ENCODE measurements at places on chromosomes 12 and 14.

- DNase-seq, result peak; percentile 71
These were observed 35.9 kb upstream of the GSC start for GRCh38 chr14:94805680-94806288.

GRCh38 chr14:75205591-75205990 lies 29.2 kb upstream of the TMED10 start:
- no peak for DNase-seq

DNA sequence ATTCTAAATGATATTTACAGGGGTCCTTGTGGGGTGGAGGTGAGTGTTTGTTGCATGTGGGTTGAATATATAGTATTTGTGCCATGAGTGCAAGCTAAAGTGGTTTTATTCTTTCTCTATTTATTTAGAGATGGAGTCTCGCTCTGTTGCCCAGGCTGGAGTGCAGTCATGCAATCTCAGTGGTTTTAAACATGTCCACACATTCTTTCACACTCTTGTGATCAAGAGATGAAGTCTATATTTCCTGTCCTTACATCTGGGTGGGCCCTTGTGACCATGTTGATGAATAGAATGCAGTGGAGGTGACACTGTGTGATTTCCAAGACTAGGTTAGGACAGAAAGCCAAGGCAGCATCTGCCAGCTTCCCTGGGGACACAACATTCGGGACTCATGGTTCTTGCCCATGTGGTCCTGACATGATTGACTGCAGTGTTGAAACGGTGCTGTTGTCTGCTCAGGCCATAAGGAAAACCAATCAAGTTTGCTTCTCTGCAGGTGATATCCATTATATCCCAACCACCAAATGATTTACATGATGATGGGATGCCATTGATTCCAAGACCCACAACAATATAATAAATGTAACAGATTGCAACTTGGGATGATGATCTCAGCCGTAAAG lies 172.6 kb downstream of the SUDS3 start:
- DNase-seq, result no peak

DNA sequence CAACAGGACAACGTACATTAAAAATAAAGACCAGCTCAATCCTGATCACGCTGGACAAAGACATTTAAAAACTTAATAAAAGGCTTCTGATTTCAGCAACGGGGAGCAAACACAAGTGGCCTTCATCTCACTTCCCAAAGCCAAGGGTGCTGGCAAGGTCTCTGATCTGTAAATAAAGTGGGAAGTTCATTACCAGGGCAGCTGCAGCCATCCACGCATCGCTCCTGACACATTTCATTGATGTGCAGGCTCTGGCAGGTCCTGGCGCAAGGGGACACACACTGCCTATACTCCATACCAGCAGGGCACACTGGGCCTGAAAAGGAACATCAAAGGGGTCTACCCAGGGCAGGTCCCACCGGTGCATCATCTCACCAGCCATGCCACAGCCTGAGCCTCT lies 51.0 kb downstream of the VWF start:
- no peak for DNase-seq

GRCh38 chr12:132465269-132466190 lies 24.4 kb upstream of the FBRSL1 start:
- no peak for DNase-seq

DNA sequence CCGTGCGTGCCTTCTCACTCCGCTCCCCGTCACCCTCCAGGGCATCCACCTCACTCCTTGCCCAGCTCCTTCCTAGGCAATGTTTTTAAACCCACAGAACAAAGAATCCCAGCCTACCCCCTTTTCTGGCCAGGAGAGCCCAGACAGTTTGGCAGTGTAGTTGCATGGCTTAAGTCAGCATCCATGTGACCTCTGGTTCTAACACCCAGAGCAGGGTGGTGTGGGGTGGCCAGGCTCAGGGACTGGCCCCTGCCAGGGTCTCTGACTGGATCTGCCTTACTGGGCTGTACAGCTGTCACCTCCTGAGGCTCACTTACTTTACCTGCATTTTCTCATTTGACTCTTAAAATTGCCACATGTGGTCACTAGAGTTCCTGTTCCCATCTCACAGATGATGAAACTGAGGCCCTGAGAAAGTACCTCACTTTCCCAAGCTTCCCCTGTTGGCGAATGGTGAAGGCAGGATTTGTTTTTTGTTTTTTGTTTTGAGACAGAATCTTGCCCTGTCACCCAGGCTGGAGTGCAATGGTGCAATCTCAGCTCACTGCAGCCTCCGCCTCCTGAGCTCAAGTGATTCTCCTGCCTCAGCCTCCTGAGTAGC lies 18.3 kb downstream of the SDS start:
- no peak for DNase-seq

DNA sequence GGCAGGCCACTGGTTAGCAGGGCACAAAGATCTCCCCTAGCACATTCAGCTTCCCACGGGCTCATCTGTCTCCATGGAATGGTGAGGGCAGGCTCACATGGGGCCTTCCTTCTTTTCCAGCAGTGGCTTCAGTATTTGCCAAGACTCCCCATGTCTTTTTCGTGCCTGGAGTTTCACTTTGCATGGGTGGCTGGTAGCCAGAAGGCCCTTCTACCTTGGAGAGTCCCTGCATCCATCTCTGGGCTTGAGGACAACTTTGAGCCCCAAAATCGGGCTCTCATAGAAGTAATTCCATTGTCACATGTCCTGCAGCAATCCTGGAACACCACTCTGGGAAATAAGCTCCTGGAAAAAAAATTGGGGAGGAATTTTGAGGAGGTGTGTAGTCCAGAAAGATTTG lies 42.1 kb downstream of the NFKBIA start:
- no peak for DNase-seq

DNA sequence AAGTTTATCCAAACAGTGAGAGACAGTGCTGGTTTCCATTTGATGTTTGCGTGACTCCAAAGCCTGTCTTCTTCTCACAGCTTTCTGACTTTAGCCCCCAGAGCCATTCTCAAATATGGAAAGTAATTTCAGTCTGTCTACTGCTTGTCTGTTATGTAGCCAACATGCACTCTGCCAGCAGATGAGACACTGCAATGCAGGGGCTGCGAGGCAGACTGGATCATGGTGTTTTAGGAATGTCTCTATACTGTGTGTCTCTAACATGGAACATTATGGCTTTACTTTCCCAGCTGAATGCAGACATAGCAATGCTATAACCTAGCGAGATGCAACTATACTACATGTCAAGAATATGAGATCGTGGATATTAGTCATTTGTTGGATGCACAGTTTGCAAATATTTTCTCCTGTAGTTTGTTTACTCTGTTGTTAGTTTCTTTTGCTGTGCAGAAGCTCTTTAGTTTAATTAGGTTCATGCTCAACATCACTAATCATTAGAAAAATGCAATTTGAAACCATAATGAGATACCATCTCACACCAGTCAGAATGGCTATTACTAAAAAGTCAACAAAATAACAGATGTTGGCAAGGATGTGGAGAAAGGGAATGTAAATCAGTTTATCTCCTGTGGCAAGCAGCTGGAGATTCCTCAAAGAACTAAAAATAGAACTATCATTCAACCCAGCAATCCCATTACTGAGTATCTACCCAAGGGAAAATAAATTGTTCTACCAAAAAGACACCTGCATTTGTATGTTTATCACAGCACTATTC lies 235.8 kb upstream of the TMTC1 start:
- peak; percentile 29 for DNase-seq

- DNase-seq, result no peak
These were observed 182.7 kb upstream of the TMPO start for GRCh38 chr12:98332642-98333041.

- no peak for DNase-seq
These were observed 40.2 kb upstream of the FBRSL1 start for GRCh38 chr12:132449565-132450417.

DNA sequence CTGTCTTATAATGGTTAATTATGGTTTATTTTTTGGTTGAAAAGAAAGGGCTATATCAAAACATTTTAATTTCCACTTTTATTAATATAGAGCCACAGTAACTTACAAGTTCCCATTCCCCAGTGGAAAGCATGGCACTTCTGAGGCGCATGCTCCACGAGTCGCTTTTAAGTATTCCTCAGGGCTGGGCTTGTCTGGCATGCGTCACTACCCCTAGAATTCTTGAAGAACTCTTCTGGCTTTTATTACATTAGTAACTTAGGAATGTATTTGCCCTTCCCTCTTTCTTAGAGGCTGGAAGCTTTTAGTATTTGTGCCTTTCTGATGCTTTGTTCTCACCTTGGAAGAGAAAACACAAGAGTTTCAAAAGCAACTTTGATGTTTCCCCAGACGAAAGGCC lies 81.1 kb downstream of the ESR2 start:
- DNase-seq, result no peak

DNA sequence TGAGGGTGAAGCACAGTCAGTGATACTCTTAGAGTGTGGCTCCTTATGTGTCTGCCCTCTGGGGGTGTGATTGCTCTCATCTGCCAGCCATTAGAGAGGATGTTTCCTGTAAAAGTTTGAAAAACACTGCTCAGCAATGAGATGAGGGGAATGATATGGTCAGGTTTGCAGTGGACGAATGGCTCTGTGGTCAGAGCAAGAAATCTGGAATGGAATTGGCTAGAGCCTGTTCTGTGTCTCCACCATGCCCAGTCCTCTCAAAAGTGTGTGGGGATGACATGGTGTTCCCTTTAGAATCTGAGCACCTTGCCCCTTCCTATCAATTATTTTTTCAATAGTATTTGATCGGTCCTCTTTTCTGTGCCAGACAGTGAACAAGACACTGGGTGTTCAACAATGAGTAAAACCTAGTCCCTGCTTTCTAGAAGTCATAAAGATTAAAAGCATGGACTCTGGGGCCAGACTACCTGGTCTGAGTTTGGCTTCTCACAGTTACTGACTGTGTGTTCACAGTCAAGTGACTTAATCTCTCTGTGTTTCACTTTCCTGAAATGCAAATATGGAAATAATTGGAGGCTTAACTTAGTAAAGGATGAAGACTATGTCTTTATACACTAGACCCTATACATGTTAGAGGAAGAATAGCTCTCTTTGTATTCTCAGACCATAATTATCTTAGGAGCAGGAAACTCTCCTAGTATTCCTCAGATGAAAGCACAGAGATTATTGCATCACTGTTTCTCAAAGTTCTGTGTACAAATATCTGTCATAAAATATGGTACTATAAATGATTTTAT lies 1.6 kb downstream of the ACSS3 start:
- DNase-seq, result no peak

GRCh38 chr14:53912021-53912420 lies 44.6 kb downstream of the BMP4 start:
- DNase-seq, result no peak

DNA sequence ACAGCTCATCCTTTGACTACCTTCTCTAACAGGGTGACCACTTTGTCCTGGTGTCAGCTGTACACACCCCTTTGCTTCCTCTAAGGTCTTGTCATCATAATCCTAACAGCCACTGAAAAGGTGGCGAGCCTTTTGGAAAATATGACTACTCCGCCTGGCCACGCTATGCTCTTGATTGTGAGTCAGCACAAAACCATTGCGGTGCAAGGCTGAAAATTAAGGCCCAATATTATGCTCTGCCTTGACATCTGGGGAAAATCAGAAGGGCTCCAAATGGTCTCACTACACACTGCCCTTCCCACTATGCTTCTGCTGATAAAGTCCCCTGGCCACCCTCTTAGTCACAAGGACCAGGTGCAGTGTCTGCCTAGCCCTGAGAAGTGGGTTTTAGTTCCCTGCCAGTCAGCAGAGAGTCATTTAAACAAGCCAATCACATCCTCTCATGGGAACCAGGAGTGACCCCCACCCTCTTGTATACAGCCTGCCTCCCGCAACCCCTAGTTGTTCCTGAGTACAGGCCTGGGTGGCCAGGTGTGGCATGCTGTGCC lies 34.3 kb downstream of the FGD6 start:
- DNase-seq, result peak; percentile 72

All from adipocyte (in vitro differentiated cells).